Fibroblast of skin of left quadriceps (primary cell): ENCODE measurements at places on chromosomes 2 and 18.

GRCh38 chr2:37168217-37168981 is 11.6 kb upstream of the EIF2AK2 start:
- DNase-seq: peak; percentile 8

DNA sequence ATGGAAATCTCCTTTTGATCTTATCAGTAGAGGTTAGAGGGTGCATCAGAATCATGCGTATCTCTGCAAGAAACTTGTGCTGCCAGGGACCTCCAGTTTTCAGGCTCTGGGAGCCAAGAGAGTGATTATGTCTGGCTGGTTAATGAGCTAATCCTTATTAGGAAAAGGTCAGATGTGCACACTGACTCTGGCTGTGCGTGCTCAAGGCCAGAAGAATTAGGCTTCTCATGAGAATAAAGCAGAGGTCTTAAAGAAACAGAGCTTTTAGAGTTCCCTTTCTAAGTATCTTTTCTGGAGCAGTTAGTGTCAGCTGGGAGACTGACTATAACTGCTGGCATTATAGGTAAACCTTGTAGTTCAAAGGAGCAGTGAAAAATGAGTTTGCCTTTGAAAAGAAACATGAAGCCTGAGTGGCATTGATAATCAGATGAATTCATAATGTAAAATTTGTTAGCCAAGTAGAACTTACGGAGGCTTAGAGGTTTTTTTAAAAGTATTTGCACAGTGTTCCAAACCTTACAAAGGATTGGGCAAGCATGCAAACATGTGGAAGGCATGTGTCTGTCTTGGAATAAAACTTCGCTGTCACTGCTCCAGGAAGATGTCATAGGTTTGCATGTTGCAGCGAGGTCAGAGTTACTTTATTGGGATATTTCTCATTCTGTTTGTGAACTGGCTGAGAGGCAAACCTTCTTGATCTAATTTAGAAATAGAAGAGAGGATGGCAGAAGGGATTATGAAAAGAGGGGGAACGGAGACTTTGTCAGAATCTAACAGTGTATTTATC is 151.7 kb downstream of the ARHGAP28 start:
- peak; percentile 88 for DNase-seq

DNA sequence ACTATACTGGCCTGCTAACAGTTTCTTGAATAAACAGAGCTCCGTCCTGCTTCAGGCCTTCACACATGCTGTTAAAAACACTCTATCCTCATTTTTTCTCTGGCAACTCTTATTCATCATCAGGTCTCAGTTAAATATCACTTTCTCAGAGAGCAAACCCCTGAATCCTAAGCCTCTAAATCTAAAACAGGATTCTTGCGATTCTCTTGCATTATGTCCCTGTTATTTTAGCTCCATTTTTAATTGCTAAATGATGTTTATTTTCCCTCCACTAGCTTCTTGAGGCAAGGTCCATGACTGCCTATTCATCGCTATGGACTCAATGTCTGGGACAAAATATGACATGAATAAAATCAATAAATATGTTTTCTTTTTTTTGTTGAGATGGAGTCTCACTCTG is 190.7 kb upstream of the SMAD7 start:
- no peak for DNase-seq

GRCh38 chr2:160726046-160726445 is 232.4 kb upstream of the RBMS1 start:
- no peak for DNase-seq

DNA sequence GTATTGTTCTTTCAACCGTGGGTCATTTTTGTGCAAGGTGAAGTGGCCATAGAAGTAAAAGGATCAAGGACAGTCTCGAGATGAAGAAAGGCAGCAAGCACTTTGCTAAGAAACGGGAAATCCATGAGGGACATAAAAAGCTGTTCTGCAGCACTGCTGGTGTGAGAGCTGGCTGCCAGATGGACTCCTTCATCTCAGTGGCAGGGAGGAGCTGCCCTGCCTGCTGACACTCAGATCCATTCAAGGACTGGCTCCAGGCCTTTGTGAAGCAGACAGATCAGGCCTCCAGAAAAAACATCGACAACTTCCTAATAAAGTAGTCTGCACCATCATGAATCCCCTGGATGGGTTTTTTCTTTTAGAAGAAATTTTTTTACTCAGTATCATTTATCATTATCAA is 29.5 kb downstream of the RMC1 start:
- no peak for DNase-seq

DNA sequence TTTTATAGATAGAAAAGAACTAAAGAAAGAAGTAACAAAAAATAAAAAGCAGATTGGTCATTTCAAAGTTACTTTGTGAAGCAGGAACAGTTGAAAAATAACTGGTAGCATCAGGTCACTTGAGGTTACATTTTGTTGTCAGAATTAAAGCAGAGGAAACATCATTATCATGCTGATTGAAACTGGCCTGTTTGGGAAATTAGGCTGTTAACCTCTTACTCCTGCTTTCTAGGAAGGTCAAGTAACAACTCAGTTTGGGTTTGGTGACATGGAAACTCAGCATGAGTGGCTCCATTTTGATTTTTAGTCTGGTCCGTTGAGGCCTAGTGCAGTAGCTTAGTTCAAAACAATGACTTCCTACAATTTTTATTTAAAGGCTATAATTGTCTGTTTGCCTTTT is 1383.5 kb downstream of the DPP10 start:
- no peak for DNase-seq

DNA sequence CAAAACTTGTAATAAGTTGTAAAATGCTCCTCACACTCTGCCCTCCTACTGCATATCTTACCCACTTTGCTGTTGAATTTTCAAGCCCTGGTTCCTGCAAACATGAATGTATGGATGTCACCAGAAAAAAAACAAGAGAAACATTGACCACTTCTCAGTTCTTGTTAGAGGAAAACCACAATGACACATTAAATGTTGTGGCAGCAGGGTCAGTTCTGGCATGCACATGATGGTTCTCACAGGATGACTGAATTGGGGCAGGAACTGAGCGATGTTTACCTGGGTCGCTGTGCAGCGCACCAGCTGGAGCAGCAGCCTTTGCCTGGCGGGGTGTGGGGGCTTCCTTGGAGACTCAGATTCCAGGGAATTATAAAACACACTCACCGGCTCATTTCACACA is 14.0 kb upstream of the PRKCE start:
- DNase-seq: no peak

DNA sequence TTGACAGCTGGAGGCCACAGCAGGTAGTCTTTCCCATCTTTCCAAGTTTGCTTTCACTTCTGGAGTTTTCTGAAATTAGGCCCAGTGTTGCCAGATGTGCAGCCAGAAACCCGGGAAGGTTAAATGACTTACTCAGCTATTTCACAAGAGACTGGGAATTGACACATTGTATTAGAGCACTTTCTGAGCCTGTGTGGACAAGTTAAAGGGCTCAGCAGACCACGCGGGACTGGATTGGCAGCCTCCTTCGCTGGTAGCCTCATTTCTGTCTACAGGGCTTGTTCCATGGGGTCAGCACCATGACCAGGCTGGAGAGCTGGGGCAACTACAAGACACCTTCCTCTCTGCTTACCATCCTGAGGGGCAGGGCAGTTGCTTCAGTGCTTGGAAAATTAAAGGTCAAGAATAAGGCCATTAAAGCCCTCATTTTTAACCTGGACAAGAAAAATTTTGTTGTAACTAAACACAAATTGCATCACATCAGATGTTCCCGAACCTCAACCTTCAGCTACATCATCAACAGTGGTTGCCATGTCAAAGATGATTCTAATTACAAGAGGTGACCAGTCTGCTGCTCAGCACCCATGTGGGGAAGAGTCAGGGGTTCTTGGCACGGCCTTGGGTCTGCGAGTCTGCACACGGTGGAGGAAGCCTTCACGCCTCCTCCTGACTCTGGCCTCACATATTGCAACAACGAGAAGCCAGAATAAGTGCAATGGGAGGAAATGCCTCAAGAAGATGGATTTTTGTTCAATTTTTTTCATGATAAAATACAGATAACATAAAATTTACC is 279.5 kb upstream of the RAB6C start:
- DNase-seq: no peak

GRCh38 chr2:121480826-121481225 is 49.9 kb upstream of the RNU4ATAC start:
- DNase-seq: peak; percentile 95

DNA sequence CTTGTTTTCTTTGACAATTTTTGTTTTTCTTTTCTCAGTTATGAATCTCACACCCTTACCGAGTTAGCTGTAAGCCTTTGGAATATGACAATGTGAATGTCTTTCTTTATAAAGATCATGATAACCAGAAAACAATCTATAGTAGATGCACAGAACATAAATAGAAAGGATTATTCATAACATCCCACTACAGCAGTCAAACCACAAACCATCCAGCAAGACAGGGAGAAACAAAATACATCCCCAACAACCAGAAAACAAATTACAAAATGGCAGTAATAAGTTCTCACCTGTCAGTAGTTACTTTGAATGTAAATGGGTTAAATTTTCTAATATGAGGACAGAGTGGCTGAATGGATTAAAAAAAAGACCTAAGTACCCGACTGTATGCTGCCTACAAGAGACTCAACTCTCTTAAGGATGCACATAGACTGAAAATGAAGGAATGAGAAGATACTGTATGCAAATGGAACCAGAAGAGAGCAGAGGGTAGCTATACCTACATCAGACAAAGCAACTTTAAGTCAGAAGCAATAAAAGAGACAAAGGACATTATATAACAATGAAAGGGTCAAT is 124.6 kb downstream of the ZNF532 start:
- no peak for DNase-seq

GRCh38 chr2:98172150-98172765 is 85.3 kb downstream of the VWA3B start:
- DNase-seq: no peak

- no peak for DNase-seq
These were observed 232.3 kb upstream of the ITGA4 start for GRCh38 chr2:181224866-181225265.

DNA sequence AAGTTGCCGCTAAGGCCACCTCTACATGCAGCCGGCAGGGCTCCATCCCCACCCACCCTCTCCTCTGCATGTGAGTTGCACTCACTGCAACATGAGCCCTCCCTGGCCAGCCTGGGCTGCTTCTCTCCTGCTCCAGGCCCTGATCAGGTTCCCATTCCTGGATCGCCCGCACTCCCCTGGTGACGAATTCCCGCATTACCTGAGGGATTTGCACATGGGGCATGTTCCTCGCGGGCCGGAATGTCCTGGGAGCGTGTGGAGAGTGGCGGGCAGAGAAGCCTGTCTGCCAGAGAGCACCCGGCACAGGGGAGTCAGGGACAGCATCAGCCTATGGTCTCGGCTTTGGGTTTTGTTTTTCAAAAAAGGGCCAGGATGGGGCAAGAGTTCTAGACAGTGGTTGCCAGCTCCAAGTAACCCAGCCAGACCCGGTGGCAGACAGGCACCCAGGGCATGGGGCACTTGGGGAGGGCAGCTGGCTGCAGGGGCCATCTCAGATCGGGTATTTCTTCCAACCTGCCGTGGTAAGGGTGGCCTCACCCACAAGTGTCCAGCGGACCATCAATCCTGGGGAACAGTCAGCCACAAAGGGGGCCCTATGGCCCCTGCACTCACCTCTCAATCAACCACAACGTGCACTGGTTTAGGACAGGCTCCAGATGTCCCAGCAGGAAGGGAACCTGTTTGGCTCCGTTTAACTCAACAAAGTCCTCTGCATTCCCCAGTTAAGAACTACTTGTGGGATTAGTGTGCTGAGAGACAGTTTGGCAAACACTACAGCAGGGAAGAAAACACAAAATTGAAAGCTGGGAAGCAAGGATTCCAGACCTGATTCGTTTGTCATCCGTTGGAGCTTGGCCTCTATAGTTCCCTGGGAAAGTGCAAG is 187.7 kb downstream of the SMAD7 start:
- DNase-seq: no peak

GRCh38 chr2:162424816-162425215 is 80.9 kb downstream of the GCA start:
- no peak for DNase-seq

DNA sequence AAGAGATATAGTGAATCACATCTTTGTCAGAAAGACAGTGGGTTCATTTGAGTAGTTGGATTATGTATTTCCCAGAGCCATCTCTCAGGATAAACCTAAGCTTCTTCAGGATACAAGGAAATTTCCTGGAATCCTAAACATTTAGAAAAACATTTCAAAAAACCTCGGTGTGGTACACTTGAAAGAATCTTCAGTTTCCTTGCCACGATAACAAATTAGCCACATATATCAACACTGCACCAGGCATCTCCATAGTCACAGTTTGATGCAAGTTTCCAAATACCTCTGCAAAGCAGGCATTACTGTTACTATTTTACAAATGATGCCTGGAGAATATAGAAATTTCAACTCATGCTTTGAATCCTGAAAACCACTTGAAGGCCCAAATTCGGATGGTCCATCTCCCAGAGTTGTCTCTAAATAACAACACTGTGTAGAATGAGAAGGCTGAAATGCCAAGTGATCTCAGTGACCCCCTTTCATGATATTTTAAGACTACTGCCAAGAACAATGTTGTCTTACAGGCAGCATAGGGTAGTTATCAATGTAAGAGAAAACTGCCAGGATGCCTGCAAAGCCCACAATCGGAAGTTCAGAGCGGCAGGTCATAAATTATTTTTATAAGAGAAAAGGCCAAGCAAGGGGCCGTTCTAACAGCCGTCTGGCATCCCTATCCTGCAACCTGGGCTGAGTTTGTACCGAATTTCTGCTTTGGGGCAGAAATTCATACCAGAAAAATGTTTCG is 307.9 kb downstream of the TXNL1 start:
- no peak for DNase-seq

- DNase-seq: peak; percentile 76
These were observed 165.0 kb downstream of the LNPK start for GRCh38 chr2:175837046-175837445.

- DNase-seq: no peak
These were observed 76.7 kb downstream of the EMILIN2 start for GRCh38 chr18:2923464-2923863.

- DNase-seq: no peak
These were observed 42.7 kb upstream of the SEMA4C start for GRCh38 chr2:96912346-96913116.

DNA sequence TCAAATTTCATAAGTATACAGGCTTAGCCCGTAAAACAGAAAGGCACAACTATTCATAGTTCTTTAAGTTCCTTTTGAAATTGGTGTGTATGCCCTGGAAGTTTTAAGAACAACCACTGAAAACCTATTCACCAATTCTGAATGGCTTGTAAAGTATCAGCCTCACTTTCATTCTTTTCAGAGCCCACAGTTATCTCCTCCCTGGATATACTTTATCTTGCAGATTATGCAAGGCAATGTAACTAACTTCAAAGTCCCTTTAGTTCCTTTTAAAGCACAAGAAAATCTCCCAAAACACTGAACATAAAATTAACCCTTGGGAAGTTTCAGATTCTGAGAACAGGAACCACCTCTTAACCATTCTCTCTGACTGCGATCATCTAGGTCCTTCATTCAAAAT is 1.1 kb downstream of the STRN start:
- no peak for DNase-seq

GRCh38 chr2:6755456-6755855 is 110.3 kb downstream of the CMPK2 start:
- no peak for DNase-seq

DNA sequence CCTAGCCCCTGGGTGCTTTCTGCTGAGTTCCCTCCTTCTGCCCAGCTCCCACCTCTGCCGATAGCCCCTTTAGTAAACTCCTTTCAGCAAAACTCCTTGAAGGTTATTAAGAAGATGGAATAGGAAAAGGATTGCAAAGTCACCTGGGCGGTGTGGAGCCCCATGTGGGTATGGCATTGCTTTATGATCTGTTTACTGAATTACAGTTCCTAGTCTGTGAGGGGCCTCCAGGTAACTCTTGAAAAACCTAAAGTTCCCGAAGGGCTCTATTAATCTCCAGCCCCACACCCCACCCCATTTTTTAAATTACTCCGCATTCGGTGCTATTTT is 116.9 kb upstream of the UXS1 start:
- no peak for DNase-seq
